ENCODE measurements at places on chromosomes 13 and 19. TPM values are rescaled to one million over a fixed set of nuclear protein-coding genes. Genes with fewer than 3 reads are reported as not detected.

Gene C5AR1
- total RNA-seq = 0.16 TPM

Gene ATP7B
- 0.79 TPM for total RNA-seq

Gene TMEM190
- total RNA-seq = not detected

Gene SLC1A5
- 78.7 TPM for total RNA-seq

Gene GRK1
- total RNA-seq = not detected

Gene MBD3L2
- total RNA-seq = not detected

Gene VSTM1
- not detected for total RNA-seq

Gene TPTE2
- not detected for total RNA-seq

Gene NLRP11
- total RNA-seq = not detected

Gene SPRYD7
- 2.7 TPM for total RNA-seq

Gene PNPLA6
- total RNA-seq = 67.9 TPM

Gene P2RY11
- 1.9 TPM for total RNA-seq

Gene NEK3
- total RNA-seq = 9.3 TPM

Gene C19orf73
- total RNA-seq = 0.77 TPM

Gene NFKBIB
- total RNA-seq = 7.4 TPM

Gene CERS4
- total RNA-seq = 1.4 TPM

Gene GIPC3
- not detected for total RNA-seq

Gene C3
- total RNA-seq = 10.6 TPM

Gene IL17D
- 1.4 TPM for total RNA-seq

Gene SLC39A3
- 21.6 TPM for total RNA-seq

Gene NLRP4
- total RNA-seq = not detected

Gene NCAN
- total RNA-seq = under 0.01 TPM

Gene ZNF541
- not detected for total RNA-seq

Gene NCR1
- total RNA-seq = not detected

Gene MYBPC2
- total RNA-seq = under 0.01 TPM

Gene ATXN8OS
- not detected for total RNA-seq

Gene HNRNPA1L2
- total RNA-seq = 3.3 TPM

Gene OXGR1
- not detected for total RNA-seq

Gene HS6ST3
- total RNA-seq = under 0.01 TPM

Gene ERVK3-1
- 31.8 TPM for total RNA-seq

Gene ZNF99
- not detected for total RNA-seq

Gene ZNF66
- total RNA-seq = 2.1 TPM
